Forelimb muscle (tissue), 1 donor: ENCODE measurements at places on chromosomes 5 and 9.

GRCh38 chr9:127318651-127319167 lies 54.1 kb downstream of the GARNL3 start:
- no peak for DNase-seq

GRCh38 chr5:89606939-89607534 lies 724.1 kb upstream of the MEF2C start:
- DNase-seq: no peak

DNA sequence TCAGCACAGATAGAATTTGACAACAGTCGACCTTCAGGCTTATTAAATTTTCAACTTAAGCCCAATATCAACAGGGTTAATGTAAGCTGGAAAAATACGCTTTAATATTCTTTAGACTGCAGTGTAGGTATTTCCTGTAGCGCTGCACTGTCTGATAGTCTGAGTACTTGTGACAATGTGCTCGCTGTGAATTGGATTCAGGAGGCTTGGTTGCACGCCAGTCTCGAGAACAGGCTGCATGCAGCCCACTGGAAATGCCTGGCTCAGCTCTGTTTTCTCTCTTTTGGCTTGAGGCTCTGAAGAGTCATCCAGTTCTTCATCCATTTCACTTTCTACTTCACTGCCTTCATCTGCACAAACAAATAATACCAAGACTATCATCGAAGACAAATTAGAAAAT lies 300.9 kb downstream of the RFX3 start:
- DNase-seq: peak; percentile 47

- peak; percentile 66 for DNase-seq
Measured at GRCh38 chr9:114505187-114506081, at the start of gene WHRN. Gene WHRN, minus strand, starts transcription at chr9:114505473. Its CDS starts 672 bp downstream, at chr9:114504801.

DNA sequence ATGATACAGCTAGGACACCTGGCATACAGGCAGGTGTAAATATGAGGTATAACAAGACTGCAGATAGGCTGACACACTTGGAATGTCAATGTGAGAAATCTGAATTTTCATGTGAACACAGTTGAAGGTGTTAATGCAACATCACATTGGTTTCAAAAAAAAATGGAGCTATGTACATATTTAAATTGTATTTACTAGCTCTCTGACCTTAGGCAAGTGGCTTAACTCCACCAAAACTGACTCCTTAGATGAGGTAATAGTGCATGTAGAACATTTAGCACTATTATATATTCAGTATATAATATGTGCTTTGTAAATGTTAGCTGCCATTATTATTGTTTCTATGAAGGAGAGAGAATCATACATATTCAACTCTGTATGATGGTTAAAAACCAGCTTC lies 48.0 kb downstream of the HTR4 start:
- no peak for DNase-seq

DNA sequence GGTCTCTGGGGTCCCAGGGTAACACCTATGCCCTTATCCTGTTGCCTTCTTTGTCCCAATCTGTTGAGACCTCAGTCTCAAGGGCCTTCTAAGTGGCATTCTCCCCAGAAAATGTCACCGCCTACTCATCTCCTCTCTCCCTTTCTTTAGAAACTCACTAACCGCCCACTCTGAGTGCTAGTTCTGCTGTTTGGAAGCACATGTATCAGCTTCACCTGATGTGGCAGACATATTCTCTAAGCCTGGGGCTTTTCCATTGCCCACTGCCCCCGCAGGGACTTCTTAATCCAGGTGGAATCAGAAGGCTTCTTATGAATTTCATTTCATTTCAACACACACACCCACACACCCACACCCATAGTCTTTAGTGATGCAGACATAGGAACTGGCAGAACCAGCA lies 165.1 kb downstream of the ASTN2 start:
- no peak for DNase-seq

GRCh38 chr5:80161165-80161564 lies 94.7 kb downstream of the SERINC5 start:
- no peak for DNase-seq

- DNase-seq: no peak
Measured at GRCh38 chr9:6575324-6576034, 70.0 kb downstream of the GLDC start.

DNA sequence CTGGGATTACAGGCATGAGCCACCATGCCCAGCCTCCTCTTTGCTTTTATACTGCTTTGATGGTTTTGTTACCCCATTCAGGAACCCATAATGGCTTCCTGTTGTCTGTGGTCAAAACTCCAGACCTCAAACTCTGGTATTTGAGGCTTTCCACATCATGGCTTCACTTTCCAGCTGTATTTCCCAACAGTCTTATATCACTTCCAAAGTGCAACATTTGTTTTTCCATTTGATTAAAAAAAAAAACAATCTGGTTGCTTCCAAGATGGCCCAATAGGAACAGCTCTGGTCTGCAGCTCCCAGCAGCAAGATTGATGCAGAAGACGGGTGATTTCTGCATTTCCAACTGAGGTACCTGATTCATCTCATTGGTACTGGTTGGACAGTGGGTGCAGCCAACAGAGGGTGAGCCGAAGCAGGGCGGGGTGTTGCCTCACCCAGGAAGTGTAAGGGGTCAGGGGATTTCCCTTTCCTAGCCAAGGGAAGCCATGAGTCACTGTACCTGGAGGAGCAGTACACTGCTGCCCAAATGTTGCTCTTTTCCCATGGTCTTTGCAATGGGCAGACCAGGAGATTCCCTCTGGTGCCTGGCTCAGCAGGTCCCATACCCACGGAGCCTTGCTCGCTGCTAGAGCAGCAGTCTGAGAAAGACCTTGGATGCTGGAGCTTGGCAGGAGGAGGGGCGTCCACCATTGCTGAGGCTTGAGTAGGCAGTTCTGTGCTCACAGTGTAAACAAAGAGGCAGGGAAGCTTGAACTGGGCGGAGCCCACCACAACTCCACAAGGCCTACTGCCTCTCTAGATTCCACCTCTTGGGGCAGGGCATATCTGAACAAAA lies 458.4 kb downstream of the KDM4C start:
- DNase-seq: no peak

DNA sequence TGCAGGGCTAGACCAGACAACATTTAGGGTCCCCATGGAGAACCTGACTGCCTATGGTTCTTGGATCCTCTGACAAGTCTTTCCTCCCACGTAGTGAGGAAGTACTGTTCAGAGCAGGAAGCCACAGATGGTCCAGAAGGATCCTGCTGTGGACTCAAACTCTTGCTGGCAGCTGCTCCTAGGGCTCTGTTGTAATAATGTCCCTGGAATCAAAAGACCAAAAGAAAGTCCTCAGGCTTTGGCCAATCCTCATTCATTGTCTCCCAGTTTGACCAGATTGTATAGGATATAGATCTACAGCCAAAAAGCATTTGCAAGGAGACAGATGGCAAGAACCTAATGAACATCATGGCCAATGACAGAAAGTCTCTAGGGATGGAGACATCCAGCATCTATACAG lies 53.9 kb downstream of the SEMA6A start:
- no peak for DNase-seq

GRCh38 chr5:57690724-57691123 lies 208.1 kb upstream of the ACTBL2 start:
- DNase-seq: no peak

- no peak for DNase-seq
Measured at GRCh38 chr5:137461391-137462264, 37.5 kb downstream of the SPOCK1 start.

DNA sequence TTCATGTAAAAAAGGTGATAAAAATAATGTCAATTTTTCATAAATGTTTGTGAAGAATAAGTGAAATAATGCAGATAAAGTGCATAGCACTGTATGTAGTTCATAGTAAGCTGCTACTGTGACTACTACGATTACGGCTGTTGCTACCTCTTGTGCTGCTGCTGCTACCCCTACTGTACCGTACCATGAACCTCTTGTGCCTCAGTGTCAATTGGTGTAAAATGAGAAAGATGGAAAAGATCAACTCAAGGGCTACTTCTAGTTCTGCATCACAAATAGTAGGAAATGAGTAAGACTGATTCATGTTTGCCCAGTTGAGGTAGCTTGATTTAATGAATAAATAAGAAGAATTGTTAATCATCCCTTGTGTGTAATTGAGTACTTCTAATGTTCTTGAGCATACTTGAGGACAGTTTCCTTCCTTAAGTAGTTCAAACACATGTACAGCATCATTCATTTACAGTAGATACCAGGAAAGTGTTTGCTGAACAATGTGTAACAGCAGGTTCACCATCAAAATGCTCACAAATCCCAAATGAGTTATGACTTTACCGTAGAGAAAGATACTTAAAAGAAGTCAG lies 200.0 kb upstream of the ATP10B start:
- no peak for DNase-seq

GRCh38 chr9:38059233-38059936 lies 9.6 kb downstream of the SHB start:
- DNase-seq: no peak

DNA sequence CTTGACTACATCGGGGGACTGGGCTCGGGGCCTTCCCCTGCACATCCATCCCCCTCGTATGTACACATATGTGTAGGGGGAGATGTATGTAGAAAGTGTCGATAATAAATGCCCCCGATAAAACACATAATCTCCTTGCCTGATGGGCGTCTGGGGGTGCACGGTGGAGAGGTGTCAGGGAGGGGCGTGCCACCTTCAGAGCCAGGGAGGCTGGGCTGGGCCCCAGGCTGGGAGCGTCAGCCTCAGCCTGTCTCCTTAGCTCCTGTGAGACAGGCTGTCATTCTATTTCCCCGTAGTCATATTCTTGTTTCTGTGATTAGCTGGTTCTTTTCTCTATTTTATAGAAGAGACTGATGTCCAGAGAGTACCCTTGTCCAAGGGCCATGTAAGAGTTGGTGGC lies 4.7 kb upstream of the RXRA start:
- no peak for DNase-seq

GRCh38 chr5:151004499-151004898 lies 15.9 kb upstream of the GPX3 start:
- DNase-seq: no peak

DNA sequence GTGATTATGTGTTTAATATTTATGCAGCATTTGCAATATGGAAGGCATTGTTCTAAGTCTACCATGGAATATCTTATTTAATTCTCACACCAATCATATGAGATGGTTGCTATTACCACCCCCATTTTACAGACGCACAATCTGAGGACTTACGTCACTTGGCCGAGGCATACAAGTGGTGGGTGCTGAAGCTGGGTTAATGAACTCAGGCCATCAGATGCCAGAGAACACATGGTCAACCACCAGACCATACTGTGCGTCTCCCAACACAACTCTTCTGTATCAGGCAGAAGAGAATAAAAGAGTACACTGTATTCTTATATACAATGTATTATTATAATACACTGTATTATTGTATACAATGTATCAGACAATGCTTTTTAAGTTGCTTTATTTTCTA lies 59.5 kb downstream of the ZNF366 start:
- DNase-seq: no peak

DNA sequence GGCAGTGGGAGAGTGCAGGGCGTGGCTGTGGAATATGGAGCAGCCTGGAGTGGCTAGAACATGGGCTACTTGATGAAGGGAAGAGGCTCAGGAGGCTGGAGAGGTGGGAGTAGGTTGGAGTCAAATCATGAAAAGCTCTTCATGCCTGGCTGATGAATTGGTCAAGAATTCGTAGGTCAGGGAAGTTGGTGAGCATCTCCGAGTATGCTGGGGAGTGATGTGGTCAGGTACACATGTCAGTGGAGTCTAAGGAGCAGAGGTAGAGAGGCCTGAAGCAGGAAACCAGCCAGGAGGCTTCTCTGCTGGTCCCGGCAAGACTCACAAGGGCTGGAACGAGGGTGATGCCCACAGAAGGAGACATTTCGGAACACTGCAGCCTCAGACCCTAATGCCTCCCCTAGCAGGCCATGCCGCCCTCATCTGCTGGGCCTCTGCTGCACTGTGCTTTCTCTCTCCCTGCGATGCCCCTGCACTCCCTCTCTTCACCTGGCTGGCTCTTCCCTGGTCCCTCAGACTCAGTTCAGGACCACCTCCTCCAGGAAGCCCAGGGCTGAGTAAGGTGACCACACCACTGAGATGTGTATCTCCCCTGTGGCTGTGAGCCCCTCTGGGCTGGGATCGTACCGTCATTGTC lies 33.6 kb downstream of the TMOD1 start:
- DNase-seq: no peak

DNA sequence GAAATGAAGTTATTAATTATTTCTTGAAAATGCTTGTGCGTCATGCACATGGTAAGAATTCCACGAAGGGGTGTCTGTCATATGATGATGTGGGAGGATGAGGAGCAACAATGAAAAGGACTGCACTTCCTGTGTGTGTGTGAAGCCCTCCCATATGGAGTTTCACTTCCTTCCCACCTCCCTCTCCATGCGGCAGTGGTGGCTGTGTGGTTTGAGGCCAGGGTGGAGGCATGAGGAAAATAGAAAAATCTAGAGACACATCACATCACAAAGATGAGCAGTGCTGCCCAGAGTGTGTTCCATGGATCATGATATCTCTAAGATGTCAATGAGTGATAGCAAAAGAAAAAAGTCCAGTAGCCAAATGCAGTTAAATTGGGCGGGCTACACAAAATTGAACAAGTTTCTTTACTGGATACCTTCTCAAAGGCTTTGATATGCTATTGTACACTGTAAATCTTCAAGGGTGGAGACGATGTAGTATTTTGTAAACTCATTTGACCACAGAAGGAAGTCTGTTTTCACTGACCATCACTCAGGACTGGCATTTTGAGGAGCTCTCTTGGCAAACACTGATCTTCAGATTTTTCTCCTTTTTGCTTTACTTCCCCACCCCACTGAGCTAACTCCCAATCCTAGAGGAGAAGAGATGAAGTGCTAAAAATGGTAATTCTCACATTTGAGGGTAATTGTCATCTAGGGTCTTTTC lies 55.7 kb upstream of the EQTN start:
- no peak for DNase-seq

- no peak for DNase-seq
Measured at GRCh38 chr5:120465436-120465961, 1.4 kb downstream of the PRR16 start.

DNA sequence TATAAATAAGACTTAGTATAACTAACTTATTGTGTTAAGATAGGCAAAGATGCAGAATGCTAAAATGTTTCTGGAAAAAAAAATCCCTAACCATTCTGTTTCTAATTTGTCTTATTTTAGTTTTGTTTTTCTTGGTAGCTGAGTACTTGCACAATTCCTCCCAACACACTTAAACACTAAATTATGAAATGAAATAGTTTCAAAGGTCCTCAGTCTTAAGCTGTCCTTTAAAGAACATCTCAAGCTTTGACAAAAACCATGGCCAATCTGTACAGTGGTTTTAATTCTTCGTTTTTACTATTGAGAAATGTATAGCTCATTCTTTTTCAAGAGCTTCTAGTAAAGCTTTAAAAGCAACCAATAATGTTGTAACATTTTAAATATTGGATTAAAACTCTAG lies 171.5 kb downstream of the EDIL3 start:
- no peak for DNase-seq

GRCh38 chr5:88245893-88246244 lies 22.8 kb downstream of the TMEM161B start:
- no peak for DNase-seq
